H1 (cell line): ENCODE measurements at places on chromosomes 6 and 20. TPM values are rescaled to one million over a fixed set of nuclear protein-coding genes. Genes with fewer than 3 reads are reported as not detected.
A peak's percentile ranks its signal among the peaks of the same experiment; 100 is the strongest.

DNA sequence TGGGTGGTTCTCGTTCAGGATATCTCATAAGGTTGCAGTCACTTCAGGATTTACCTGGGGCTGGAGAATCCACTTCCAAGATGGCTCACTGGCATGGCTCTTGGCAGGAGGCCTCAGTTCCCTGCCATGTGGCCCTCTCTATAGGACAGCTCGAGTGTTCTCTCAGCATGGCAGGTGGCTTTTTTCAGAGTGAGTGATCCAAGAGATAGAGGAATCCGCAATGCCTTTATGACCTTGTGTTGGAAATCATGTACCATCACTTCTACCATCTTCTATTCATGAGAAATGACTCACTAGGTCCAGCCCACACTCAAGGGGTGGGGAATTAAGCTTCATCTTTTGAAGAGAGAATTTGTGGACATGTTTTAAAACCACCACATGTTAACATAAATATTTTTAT lies 37.8 kb downstream of the PPP1R16B start:
- no peak for DNase-seq
- H3K27me3 ChIP-seq, result no peaks in the 10 kb centered on the region
- no peaks in the 10 kb centered on the region for H3K36me3 ChIP-seq

GRCh38 chr6:80641591-80641990 lies 535.1 kb downstream of the BCKDHB start:
- no peaks in the 10 kb centered on the region for H3K27me3 ChIP-seq
- DNase-seq, result no peak
- no peak overlapping the region for H3K4me3 ChIP-seq

- no peak overlapping the region for H3K27ac ChIP-seq
- DNase-seq, result no peak
- peaks cover 6% of the 10 kb centered on the region for H3K4me1 ChIP-seq
Observed at GRCh38 chr20:32675223-32675975, 1.7 kb upstream of the C20orf203 start.

- no peak for DNase-seq
Observed at GRCh38 chr20:25020901-25021301, 28.4 kb upstream of the APMAP start.

The PTGIS gene
- 35.5 and 40.2 TPM in 2 replicates for total RNA-seq

DNA sequence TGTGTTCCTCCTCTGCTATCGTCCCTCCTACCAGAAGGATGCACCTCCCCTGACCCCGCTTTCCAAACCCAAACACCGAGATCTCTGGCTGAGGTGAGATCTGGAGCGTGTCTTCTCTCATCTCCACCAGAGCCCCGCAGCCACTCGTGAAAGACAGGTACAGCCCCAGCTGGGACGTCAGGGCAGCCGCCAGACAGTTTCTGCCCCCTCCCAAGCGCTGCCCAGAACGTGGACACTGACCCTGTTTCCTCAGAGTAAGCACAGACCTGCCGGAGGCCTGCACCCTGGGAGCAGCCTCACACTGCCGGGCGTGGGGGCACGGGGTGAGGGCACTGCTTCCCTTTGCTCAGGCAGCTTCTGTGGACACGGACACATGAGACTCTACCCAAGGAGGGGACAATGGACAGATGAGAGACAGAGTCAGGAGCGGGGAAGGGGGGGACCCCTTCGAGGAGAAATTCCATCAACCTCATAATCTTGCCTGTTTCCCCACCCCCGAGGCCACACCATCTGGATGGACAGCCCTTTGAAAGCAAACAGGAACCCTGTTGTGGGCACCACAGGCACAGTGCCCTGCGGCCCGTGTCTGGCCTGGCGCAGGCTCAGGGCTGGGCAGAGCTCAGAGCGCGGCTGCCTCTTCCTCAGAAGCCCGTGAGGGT lies 210.6 kb downstream of the DLL1 start:
- DNase-seq, result no peak
- no peak overlapping the region for H3K27ac ChIP-seq
- H3K4me3 ChIP-seq, result no peak overlapping the region
- H3K4me1 ChIP-seq, result no peaks in the 10 kb centered on the region
- no peaks in the 10 kb centered on the region for H3K27me3 ChIP-seq
- no peaks in the 10 kb centered on the region for H3K36me3 ChIP-seq

The ASF1A gene
- 45.7 and 50.2 TPM in 2 replicates for total RNA-seq

DNA sequence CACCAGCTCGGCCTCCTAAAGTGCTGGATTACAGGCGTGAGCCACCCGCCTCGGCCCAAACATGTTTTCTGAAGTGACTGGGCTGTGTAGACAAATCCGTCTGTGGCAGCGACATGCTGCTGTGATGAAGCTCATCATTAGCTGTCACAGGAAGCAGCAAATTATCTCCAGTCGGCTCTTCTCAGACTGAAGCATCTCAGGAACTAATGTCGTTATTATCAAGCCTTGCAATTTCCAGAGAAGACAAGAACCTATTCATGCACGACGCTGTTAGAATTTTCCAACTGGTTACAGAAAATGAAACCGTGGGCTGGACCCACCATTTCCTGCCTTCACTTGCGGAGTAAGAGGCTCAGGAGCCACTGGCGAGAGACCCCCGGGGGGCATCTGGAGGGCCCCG lies 17.1 kb upstream of the NTSR1 start:
- H3K4me3 ChIP-seq, result no peak overlapping the region
- no peaks in the 10 kb centered on the region for H3K4me1 ChIP-seq
- H3K36me3 ChIP-seq, result no peaks in the 10 kb centered on the region
- H3K27me3 ChIP-seq, result no peaks in the 10 kb centered on the region

GRCh38 chr6:6659600-6660327 lies 71.2 kb downstream of the LY86 start:
- no peaks in the 10 kb centered on the region for H3K4me1 ChIP-seq
- no peaks in the 10 kb centered on the region for H3K36me3 ChIP-seq

The OGFRL1 gene
- total RNA-seq, result 8.5 and 9.0 TPM in 2 replicates

- H3K36me3 ChIP-seq, result no peaks in the 10 kb centered on the region
- no peaks in the 10 kb centered on the region for H3K27me3 ChIP-seq
- H3K4me1 ChIP-seq, result no peaks in the 10 kb centered on the region
- no peak for DNase-seq
Observed at GRCh38 chr20:57138198-57138995, 128.0 kb downstream of the BMP7 start.

DNA sequence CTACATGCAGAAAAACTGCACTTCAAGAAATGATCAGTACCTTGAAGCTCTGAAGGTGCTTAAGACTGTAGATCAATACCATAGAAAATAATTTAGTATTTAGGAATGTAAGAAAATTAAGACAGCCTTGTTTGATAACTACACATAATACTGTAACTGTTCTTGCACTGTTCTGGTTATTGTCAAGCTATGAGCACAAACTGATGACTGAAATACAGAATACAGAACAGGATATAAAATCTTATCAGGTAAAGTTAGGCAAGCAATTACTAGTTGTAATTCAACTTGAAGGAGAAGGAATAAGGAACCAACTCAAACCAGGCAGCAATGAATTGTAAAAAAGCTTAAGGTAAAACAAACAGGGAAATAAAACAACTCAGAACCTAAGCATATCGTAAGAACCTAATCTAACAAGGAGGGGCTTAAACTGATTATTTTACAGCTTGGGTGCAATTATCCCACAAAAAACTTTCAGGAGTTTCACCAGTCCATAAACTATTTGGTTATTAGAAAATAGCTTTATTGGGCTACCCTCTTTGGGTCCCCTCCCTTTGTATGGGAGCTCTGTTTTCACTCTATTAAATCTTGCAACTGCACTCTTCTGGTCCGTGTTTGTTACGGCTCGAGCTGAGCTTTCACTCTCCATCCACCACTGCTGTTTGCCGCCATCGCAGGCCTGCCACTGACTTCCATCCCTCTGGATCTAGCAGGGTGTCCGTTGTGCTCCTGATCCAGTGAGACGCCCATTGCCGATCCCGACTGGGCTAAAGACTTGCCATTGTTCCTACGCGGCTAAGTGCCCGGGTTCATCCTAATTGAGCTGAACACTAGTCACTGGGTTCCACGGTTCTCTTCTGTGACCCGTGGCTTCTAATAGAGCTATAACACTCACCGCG lies 97.7 kb downstream of the ATG5 start:
- no peak overlapping the region for H3K4me3 ChIP-seq
- H3K27ac ChIP-seq, result no peak overlapping the region
- DNase-seq, result no peak
- no peaks in the 10 kb centered on the region for H3K27me3 ChIP-seq
- no peaks in the 10 kb centered on the region for H3K4me1 ChIP-seq

The SULF2 gene
- 27.1 and 28.2 TPM in 2 replicates for total RNA-seq

DNA sequence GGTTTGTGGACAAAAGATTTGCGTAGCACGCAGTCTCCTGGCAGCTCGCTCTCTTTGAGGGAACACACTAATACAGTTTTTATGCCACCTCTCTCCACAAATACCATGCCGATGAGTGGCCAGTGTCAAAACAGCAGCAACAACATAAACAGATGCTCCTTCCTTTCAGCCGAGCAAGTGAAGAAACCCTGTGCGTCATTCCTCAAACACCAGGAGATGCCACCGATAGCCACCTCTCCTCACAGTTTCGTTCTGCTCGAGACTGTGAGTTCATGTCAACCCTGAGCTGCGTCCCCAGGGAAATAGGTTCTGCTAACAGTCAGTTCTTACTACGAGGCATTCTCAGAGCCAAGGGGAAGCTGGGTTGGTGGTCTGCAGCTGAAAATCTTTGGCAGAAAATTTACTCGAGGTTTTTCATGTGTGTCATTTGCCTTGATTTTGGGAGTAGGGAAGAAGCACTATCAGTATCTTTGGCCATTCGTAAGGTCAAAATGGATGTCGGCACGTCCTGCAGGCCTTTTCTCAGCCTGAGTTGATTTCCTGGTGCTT lies 59.9 kb downstream of the EYA2 start:
- H3K4me1 ChIP-seq, result no peaks in the 10 kb centered on the region
- H3K36me3 ChIP-seq, result 0 out of 2 replicates have a peak, but pooled peaks cover 3% of the 10 kb centered on the region
- no peak overlapping the region for H3K4me3 ChIP-seq
- no peak for DNase-seq

GRCh38 chr6:122780114-122780513 lies 598 bp downstream of the FABP7 start:
- no peaks in the 10 kb centered on the region for H3K27me3 ChIP-seq
- peak overlapping the region; percentile 47; the same call in 1 of the 2 replicates for H3K4me3 ChIP-seq
- DNase-seq, result no peak
- H3K4me1 ChIP-seq, result peaks cover 9% of the 10 kb centered on the region; the same call in 1 of the 2 replicates
- H3K36me3 ChIP-seq, result no peaks in the 10 kb centered on the region

The POPDC3 gene
- 2.4 and 3.7 TPM in 2 replicates for total RNA-seq

DNA sequence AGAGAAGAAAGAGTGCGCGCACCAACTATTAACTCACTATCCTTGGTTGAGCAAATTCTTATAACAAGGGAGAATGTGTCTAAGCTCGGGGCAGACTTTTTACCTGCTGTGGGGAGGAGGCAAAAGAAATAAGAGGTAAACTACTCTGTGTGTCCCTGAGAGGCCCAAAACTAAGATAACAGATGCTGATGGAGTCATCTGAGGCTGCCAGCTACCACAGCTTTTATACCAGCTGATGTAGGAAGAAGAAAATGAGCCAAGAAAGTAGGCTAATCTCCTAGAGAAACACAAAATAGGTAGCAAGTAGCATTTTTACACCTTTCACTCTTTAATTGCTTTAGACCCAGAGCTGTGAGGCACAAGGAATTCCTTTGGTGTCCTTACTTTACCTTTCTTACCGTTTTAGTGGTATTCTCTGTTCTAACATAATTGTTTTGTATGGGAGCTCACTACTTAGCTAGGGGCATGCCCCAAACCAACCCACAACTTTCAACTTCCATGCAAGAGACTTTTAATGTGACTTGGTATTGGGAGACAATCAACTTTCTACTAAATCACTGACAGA lies 27.8 kb upstream of the PIM1 start:
- no peak for DNase-seq
- H3K27me3 ChIP-seq, result no peaks in the 10 kb centered on the region
- H3K4me3 ChIP-seq, result peak overlapping the region; percentile 23
- no peaks in the 10 kb centered on the region for H3K36me3 ChIP-seq
- H3K4me1 ChIP-seq, result peaks cover 25% of the 10 kb centered on the region

DNA sequence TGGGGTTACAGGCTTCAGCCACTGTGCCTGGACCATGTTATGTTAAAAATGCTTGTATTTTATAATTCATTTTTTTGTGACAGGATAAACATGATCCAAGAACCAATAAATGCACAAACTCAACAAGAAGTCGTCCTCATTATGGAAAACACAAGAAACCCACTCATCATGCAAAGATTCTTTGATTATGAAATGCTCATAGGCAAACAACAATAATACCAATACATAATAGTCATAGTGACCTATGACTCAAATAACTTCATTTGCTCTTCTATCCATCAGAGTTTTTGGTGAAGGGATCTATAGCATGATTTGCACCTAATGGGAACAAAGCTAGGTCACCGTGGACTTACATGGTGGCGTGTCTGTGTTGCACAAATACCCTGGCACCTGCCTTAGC lies 217.1 kb upstream of the THEMIS start:
- no peaks in the 10 kb centered on the region for H3K36me3 ChIP-seq
- H3K27ac ChIP-seq, result no peak overlapping the region
- H3K4me3 ChIP-seq, result no peak overlapping the region
- H3K4me1 ChIP-seq, result no peaks in the 10 kb centered on the region
- DNase-seq, result no peak
- H3K27me3 ChIP-seq, result no peaks in the 10 kb centered on the region

The HLA-DOB gene
- total RNA-seq, result 0.27 TPM in 1 of 2 replicates, not detected in the other

- H3K27ac ChIP-seq, result no peak overlapping the region
- H3K4me1 ChIP-seq, result no peaks in the 10 kb centered on the region
- H3K36me3 ChIP-seq, result no peaks in the 10 kb centered on the region
- no peaks in the 10 kb centered on the region for H3K27me3 ChIP-seq
Observed at GRCh38 chr6:51565472-51565871, 521.9 kb downstream of the PKHD1 start.

The HMGCLL1 gene
- total RNA-seq, result 0.41 TPM in 1 of 2 replicates, not detected in the other

The DNMT3B gene
- 1,016 and 1,038 TPM in 2 replicates for total RNA-seq

The SAMD5 gene
- 0.04 and 0.08 TPM in 2 replicates for total RNA-seq

DNA sequence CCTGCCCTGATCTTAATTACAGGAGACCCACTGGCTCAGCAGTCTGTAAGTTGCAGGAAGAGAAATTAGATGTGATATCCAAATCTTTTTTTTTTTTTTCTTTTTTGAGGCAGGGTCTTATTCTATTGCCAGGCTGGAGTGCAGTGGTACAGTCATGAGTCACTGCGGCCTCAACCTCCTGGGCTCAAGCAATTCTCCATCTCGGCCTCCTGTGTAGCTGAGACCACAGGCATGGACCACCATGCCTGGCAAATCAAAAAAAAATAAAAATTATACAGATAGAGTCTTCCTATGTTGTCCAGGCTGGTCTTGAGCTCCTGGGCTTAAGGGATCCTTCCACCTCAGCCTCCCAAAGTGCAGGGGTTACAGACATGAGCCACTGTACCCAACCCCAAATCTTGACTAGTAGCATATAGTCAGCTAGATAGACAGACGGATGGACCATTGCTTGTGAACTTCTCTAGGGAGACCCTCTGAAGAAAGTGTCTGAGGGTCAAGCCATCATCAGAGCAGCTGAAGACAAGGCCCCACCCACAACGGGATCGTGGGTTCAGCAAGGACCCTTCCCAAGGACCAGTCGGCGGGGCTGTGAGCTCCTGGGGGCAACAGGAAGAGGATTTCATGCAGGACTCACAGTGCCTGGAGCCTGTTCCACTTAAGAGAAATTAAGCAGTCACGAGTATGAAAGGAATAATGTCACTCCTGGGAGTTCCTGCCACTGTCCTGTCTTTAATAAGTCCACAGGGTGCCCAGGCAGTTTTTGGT lies 222.7 kb downstream of the ANKRD60 start:
- no peak overlapping the region for H3K4me3 ChIP-seq
- H3K27ac ChIP-seq, result no peak overlapping the region
- H3K27me3 ChIP-seq, result no peaks in the 10 kb centered on the region
- H3K36me3 ChIP-seq, result no peaks in the 10 kb centered on the region
- H3K4me1 ChIP-seq, result no peaks in the 10 kb centered on the region
